NCI-H2029 (cell line): ENCODE measurements at places on chromosomes 4 and X.

GRCh38 chr4:113147498-113148111 lies 98.2 kb downstream of the ANK2 start:
- no peak for DNase-seq

DNA sequence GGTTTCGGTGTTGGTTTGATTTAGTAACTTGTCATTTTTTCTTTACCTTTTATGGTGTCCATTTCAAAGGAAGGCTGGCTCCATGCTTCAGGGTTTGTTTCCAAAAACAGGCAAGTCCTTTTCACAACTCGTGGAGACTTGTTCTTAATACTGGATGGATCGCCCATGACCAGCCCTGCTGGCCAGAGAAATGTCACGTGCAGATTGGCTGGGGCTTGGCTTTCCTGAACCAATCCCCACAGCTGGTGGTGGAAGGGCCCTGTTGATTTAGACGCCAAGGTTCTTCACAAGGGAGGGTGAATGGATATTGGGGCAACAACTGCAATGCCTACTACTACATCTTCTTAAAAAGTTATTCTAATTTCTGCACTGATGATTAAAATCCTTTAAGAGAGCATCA lies 92.6 kb downstream of the SHROOM3 start:
- DNase-seq: no peak

GRCh38 chr4:149370002-149370401 lies 445.6 kb downstream of the IQCM start:
- no peak for DNase-seq

- no peak for DNase-seq
Observed at GRCh38 chrX:133527415-133527814, 112.1 kb upstream of the GPC4 start.

- no peak for DNase-seq
Observed at GRCh38 chr4:101005659-101006058, 341.7 kb downstream of the PPP3CA start.

DNA sequence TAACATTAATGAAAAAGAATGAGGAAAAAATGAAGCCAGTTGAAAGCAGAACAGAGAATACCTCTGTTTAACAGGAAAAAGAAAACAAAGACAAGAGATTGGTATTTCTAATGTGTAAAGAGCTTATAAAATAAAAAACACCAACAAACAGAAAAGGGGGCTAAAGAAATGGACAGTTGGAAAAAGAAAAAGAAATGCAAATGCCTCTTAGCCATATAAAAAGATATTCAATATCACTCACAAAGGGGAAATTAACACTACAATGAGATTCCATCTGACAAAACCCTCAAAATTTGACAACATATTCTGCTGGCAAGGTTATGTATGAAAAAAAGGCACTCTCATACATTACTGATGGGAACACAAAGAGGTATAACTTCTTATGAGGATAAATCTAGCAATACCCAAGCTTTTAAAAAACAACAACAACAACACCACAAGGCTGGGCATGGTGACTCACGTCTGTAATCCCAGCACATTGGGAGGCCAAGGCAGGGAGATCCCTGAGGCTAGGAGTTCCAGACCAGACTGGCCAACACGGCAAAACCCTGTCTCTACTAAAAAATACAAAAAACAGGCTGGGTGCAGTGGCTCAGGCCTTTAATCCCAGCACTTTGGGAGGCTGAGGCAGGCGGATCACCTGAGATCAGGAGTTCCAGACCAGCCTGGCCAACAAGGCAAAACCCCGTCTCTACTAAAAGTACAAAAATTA lies 75.8 kb downstream of the FRYL start:
- no peak for DNase-seq

DNA sequence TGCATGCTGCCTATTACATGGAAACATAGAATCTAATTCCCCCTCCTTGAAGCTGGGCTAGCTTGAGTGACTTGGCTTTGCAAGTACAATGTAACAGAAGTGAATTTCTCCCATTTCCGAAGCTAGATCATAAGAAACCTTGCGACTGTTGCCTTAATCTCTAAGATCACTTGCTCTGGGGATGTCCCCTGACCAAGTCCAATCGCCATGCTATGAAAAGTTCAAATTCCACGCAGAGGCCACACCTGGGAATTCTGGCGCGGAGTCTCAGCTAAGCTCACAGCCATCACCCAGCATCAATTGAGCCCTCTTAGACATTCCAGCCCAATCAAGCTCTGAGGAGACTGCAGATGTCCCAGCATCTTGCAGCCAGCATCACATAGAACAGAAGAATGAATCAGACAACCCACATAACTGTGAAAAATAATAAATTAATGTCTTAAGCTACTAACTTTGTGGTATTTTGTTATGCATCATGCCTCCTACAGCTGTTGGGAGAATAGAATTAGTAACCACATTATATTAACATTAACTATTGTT lies 27.0 kb downstream of the GPM6A start:
- DNase-seq: no peak
